Cardiac ventricle fibroblast (primary cell): ENCODE measurements at places on chromosomes 13 and 19. TPM values are rescaled to one million over a fixed set of nuclear protein-coding genes. Genes with fewer than 3 reads are reported as not detected.

The PSG6 gene
- not detected in 2 replicates for total RNA-seq

The KLHL1 gene
- total RNA-seq: not detected in 2 replicates

The IGFLR1 gene
- total RNA-seq: 0.37 and 9.8 TPM in 2 replicates

The RFPL4A gene
- total RNA-seq: not detected in 2 replicates

The GPR18 gene
- not detected in 2 replicates for total RNA-seq

The ADGRE3 gene
- not detected in 2 replicates for total RNA-seq

The ZNF878 gene
- total RNA-seq: 0.05 TPM in 1 of 2 replicates, not detected in the other

The NCR1 gene
- not detected in 2 replicates for total RNA-seq

The PRODH2 gene
- not detected in 2 replicates for total RNA-seq

The CALR3 gene
- not detected in 2 replicates for total RNA-seq

The CADM4 gene
- 0.81 and 1.2 TPM in 2 replicates for total RNA-seq

The SMIM44 gene
- total RNA-seq: not detected in 2 replicates

The PEG3 gene
- total RNA-seq: 2.6 and 2.8 TPM in 2 replicates

The MYO1F gene
- total RNA-seq: 0.29 and 0.31 TPM in 2 replicates

The HAUS5 gene
- 2.8 and 3.6 TPM in 2 replicates for total RNA-seq

The ONECUT3 gene
- total RNA-seq: not detected in 2 replicates

The COL5A3 gene
- total RNA-seq: 52.1 and 58.2 TPM in 2 replicates

The SOX21 gene
- total RNA-seq: not detected in 2 replicates

The CASP14 gene
- not detected in 2 replicates for total RNA-seq

The FOXA3 gene
- total RNA-seq: not detected in 2 replicates

The CCDC9 gene
- 12.1 and 20.8 TPM in 2 replicates for total RNA-seq
